Stimulated activated CD4-positive, alpha-beta T cell treated with anti-CD3 and anti-CD28 coated beads, Interleukin-15, amount 100 ng/mL, for 1 hour (primary cell): ENCODE measurements at places on chromosomes 11 and 22.

DNA sequence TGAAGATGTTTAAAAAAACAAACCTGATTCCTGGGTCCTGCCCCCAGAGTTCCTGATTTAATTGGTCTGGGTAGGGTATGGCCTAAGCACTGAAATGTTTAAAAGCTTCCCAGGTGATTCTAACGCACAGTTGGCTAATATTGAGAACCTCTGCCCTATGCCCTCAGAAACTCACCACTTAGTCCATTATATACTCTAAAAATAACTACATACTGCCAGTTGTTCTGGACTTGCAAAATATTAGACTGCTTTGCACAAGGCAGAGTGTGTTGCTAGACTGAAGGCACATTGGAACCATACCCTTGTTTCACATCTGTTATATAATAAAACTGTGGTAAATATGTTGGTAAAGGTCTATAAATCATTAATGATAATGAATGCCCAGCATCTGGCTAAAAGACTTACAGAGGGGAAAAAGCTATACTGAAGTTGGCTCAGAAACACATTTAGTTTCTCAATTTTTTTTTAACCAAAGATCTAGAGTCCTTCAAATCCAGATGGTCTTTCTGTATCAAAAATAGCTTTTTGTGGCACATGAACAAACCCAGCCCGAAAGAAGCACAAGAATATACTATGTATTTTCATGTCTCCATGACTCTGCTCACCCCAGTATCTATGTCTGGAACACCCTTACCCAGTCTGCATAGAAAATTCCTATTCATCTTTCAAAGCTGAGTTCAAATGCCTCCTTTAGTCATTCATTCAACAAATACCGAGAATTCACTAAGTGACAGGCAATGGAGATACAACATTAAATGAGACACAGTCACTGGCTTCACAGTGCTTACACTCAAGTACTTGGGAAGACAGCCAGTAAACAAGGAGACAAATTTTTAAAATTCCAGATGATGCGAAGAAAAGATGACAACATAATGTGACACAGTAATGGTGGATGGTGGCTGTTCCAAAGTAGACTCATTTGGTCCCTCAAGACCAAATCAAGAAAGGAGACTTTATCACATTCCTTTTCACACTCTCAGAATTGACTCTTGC, 44.1 kb downstream of the RBFOX2 start:
- DNase-seq, result no peak

DNA sequence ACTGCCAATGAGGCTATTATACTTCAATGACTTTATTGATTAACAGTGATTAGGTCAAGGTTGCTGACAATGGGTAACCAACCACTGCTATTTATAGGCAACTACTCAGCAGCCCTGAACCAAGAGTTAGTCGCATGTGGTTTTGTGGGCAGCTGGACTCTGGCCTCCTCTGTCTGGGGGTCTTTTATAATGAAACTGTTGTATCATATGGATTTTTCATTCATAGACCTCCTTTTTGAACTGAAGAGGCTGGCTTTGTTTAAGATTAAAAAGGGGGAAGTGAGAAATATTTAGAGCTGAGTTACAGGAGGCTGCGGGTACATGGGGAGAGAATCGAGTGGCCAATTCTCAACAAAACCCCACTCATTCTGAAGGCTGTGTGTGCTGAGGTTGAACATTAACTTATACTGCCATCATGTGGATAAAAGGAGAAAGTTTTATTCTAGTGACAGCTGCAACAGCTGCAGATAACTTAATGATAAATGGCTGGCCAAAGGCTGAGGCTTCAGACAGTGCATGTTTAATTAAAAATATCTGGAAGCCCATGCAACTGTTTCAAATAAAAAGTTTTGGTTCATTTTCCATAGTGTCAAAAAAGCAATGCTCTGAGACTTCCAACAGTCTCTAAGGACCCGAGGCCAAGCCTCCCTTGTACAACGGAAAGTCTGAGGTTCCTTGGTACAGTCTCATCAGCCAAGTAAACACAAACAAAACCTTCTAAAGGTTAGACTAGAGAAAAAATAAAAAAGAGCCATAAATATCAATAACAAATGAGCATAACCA, 682.6 kb downstream of the KCNA4 start:
- no peak for DNase-seq

DNA sequence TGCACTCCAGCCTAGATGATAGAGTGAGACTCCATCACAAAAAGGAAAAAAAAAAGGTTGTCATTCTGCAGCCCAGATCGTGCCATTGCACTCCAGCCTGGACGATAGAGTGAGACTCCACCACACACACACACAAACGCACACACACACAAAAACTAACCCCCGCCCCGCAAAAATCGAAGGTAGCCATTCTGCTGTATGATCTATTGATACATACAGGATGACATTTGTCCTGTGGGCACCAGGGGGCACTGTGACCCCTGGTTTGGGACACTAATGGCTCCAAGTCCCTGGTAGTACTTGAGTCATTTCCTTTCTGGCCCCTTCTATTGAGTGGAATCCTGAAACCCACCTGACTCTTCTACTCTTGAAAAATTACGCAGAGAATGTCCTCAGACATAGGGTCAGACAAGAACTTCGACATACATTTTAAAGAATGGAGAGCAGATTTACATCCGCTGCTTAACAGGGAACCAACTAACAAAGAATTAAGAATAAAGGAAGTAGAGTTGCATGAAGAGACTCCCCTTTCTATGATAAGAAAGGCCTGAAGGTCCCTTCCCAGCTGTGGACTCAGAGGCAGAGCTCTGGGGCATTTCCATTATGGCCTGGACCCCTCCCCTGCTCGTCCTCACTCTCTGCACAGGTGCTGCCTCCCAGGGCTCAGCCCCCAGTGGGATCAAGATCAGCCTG, 35.0 kb upstream of the PRAME start:
- no peak for DNase-seq

DNA sequence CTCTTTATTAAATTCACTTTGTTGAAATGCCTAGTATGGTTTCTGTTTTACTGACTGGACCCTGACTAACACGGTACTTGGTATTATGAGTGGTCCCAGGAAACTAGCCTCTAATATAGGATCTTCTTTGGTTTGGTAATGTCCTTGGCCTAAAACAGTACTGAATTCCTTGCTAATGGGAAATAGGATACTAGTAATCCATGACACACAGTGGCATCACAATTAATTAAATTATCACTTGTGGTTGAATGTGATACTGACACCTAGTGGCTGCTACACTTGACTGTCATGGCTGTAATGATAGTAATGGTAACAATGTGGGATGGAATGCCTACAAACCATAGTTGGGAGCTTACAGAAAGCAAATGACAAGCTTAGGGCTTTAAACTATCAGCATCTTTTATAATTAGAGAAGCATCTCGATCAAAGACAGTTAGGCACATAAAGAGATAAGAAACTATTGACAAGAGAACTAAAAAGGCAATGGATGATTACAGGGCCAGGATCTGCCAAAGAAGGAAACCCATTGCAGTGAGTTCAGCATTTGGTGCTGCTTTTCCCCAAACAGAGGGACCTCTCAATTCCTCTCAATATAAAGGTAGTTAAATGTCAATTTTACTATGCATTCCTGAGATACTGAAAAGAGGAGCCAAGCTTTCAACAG, 8.6 kb downstream of the DNHD1 start:
- no peak for DNase-seq

DNA sequence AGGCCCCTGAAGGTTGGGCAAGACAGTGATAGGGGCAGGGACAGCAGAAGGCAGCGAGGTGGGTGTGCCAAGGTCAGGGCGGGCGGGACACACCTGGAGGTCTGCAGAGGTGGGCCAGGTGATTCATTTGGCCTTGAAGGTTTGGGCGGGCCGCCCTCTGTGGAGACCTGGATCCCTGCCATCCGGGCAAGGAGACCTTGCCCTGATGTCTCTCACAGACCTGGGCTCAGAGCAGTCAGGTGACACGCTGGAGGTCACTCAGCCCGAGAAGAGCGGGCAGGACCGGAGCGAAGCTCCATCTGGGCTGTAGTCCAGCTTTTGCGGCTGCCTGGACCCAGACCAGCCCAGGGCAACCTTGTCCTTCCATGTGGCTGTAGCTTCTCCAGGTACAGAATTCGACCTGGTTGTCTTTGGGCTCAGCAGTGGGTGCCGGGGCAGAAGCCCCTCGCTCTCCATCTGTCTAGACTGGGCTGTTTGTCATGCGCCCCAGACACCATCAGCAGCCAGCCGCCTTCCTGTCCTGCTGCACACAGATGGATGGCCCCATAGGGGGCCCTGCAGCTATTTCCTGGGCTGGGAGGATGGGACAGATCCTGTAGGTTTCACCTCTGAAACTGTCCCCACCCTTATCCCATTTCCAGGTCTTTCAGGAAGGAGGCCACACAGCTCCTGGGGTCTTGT, 3.1 kb downstream of the MRGPRG start:
- DNase-seq, result no peak

GRCh38 chr22:21731503-21731902, 4.1 kb downstream of the YPEL1 start:
- DNase-seq, result no peak

GRCh38 chr11:119533921-119534736, 111.2 kb upstream of the THY1 start:
- DNase-seq, result no peak

GRCh38 chr11:86181379-86181778, 63.2 kb upstream of the EED start:
- no peak for DNase-seq

GRCh38 chr11:79902493-79902892, 461.7 kb upstream of the TENM4 start:
- DNase-seq, result no peak

GRCh38 chr11:121892131-121892681, 223.8 kb downstream of the BLID start:
- DNase-seq, result no peak

DNA sequence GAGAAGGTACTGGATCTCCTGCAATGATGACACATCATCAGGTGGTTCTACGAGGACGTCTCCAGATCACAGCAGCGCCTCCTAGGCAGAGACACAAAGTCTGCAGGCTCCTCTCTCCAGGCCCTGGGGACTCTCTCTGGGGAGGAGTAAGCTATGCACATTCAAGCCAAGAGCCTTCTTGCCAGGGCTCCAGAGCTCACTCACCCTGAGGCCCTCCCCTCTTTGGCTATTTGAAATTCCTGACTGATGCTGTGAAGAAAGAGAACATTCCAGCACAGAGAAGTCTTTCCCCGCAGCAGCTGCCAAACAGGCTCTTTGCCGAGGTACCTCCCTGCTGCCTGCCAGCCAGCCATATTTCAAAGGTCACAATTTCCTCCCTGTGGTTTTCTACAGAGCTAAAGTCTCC, 204.9 kb downstream of the CSNK2A3 start:
- DNase-seq, result no peak

GRCh38 chr22:26610072-26610958, 7.5 kb downstream of the CRYBB1 start:
- DNase-seq, result no peak

DNA sequence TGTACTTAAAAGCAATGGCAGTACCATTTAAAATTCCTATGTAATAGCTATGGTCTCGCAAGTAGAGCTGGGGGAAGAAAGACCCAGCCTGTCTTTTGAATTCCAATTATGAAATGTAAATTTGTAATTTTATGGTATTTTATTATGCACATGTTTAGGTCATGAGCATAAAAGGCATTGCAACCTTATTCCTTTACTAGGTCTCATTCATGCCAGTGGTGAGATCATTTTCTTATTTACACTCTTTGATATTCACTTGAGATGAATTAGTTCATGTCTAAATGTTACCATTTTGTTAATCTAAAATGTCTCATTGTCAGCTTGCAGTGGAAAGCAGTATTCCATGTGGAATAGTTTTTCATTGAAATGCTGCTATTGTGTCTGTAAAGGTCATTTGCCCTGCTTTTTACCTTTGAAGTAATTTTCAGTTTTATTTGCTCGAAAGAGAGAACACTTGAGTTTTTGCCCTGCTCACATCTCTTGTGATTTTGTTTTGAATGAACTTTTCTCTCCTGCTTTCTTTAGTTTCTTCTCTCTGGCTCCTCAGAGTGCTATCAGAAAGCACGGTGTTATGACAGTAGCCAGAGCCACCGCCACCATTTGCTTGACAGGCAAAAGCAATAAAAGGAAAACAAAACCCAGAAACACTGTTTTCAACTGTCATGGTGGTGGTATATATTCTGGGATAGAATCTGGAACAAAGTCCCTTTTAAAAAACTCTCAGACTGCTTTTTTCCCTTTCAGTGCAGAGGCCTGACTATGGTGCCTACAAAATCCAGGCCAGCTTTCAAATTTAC, 37.2 kb upstream of the RAG2 start:
- no peak for DNase-seq

- no peak for DNase-seq
Measured at GRCh38 chr22:35850831-35851230, 133.2 kb downstream of the APOL5 start.

GRCh38 chr11:128148208-128148607, 439.1 kb downstream of the ETS1 start:
- DNase-seq, result no peak

DNA sequence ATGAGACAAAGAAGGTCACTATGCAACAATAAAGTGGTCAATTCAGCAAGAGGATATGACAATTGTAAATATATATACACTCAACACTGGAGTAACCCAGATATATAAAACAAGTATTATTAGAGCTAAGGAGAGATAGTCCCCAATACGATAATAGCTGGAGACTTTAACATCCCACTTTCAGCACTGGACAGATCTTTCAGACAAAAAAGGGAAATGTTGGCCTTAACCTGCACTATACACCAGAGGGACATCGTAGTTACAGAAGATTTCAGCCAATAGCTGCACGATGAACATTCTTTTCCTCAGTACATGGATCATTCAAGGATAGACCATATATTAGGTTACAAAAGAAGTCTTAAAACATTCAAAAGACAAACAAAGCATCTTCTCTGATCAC, 29.9 kb downstream of the PIWIL3 start:
- DNase-seq, result no peak

- DNase-seq, result no peak
Measured at GRCh38 chr22:37273126-37273845, 9.0 kb upstream of the CYTH4 start.

- no peak for DNase-seq
Measured at GRCh38 chr11:115197433-115197832, 306.8 kb downstream of the CADM1 start.

- DNase-seq, result no peak
Measured at GRCh38 chr11:93603225-93604007, 58.1 kb upstream of the CEP295 start.

DNA sequence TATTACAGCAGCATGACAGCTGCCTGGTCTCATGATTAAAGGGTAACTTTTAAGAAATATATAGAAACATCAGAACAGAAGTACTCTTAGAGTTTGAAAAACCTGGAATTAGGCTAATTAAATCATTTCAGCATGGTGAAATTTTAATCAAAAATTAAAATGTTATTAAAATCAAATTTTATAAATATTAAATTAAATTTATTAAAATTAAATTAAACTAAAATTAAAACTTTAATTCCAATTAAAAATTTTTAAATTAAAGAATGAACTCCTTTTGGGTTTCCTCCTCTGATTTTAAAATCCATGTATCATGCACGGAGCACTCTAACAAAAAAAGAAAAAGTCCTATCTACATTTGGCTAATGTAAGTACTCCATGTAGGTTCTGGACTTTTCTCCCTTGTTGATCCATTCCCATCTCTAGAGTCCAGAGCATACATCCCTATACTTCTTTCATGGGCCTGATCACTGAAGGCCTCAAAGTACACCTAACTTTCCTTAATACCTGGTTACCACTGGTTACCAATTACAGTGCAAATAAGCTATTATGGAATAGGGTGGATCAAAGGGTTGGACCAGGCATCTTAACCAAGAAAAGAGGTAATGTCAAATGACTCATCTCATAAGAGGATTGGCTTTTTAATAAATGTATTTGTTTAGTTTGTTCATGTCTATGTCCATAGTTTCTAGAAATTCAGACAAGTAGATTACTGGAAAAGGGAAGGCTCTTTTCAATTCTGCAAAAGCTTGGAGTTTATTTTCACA, 48.4 kb upstream of the MUC15 start:
- DNase-seq, result no peak

- no peak for DNase-seq
Measured at GRCh38 chr22:21945453-21946261, 7.0 kb downstream of the PPM1F start.
